Effector memory CD4-positive, alpha-beta T cell (primary cell): ENCODE measurements at places on chromosomes 3 and 15.

DNA sequence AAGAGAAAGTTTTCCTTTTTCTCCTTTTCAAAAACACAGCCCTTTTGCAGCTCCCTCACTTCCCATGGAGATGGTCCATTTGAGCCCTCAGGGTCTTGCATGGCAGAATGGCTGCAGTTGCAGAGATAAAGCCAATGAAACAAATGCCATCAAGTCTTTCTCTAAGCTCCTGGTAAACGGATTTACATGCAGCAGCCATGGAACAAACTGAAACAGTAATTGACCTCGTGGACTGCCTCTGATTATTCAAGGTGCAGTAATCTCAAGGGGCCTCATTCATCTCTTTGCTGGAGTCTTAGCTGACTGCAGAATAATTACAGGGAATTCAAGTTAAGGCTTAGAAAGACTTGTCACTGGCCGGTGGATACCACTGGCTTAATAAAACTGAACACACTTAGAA is 125.1 kb downstream of the SQOR start:
- DNase-seq = no peak

- no peak for DNase-seq
These were observed 721 bp downstream of the MYEF2 start for GRCh38 chr15:48177383-48177765.

- no peak for DNase-seq
These were observed 139.7 kb upstream of the CFAP20DC start for GRCh38 chr3:59189526-59189925.

DNA sequence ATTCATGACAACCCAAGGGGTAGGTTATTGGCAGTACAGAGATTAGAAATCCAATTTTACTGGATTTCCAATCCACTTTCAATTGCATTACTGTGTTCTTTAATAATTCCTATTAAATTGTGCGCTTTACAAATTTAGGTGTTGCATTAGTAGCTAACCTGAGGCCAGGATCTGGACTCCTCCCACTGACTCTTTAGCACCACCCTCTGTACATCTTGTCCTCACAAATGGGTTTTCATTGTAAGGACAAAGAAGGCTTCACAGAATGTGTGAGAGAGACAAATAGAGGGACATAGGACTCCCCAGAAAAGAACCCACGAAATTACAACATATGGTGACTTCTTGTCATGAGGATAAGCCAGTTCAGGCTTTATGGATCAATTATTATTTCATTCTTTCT is 643.1 kb upstream of the NAALADL2 start:
- DNase-seq = no peak

DNA sequence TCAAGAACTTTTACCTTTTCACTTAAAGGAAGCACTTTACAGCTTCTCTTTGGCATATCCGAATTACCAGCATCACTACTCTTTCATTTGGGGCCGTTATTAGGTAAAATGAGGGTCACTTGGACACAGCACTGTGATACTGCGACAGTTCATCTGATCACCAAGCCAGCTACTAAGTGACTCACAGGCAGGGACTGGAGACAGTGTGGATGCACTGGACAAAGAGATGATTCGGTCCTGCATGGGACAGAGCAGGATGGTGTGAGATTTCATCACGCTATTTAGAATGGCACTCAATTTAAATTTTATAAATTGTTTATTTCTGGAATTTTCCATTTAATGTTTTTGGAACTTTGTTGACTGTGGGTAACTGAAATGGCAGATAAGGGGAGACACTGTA is 166.9 kb upstream of the IL12A start:
- no peak for DNase-seq

DNA sequence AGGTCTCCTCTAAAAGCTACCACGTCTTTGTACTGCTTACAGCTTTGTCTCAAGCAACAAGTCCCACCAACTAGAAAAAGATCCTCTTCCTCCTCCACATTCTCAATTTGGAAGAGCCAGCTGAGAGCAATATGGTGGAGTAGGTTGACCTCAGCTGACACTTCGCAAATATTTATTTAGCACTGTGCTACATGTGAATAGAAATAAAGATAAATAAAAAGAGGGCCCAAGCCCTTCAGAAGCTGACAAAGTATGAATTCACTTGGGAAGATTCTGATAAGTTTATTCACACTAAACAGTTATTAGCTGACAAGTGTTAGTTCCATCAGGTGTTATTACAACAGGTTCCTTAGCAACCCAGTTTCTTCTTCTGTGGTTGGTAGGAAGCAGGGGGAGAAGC is 310.3 kb downstream of the GBE1 start:
- DNase-seq = no peak

- DNase-seq = no peak
These were observed 94.1 kb downstream of the CADPS start for GRCh38 chr3:62781121-62781520.

DNA sequence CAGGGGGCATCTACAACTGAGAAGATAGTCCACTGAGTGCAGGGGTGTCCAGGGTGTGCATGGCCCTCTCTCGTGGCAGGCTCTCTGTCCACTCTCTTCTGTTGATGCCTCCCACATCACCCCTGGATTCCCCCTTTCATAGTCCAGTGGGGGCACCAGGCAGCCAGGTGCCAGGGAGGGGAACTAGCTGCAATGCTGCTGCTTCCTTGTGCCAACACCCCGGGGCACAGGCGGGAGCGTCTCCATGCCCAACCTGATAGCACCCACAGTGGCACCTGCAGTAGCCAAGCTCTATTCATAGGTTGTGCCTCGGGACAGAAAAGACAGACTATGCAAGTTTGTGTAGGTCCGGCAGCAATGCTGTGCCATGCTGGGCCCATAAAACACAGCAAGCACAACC is 11.7 kb downstream of the DUOX2 start:
- no peak for DNase-seq

DNA sequence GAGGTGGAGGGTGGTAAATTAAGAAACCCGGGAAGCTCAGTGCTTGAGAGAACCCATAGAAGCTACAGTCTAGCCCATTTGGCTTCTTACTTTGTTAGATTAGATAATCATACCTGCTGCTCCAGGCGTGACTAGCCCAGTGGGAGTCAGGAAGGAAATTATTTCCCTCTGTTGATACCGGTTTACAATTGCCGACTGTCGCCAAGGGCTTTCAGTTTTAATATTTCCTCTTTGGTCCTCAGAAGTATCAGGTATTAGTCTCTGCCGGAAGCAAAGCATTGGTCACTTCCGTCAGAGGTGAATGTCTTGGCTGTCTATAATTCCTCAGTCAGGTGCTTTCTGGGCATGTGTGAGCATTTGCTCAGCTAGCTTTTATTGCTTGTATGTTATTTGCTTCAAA is 75.2 kb downstream of the LPP start:
- DNase-seq = no peak

- no peak for DNase-seq
These were observed 70.7 kb downstream of the CYP19A1 start for GRCh38 chr15:51267703-51268083.

DNA sequence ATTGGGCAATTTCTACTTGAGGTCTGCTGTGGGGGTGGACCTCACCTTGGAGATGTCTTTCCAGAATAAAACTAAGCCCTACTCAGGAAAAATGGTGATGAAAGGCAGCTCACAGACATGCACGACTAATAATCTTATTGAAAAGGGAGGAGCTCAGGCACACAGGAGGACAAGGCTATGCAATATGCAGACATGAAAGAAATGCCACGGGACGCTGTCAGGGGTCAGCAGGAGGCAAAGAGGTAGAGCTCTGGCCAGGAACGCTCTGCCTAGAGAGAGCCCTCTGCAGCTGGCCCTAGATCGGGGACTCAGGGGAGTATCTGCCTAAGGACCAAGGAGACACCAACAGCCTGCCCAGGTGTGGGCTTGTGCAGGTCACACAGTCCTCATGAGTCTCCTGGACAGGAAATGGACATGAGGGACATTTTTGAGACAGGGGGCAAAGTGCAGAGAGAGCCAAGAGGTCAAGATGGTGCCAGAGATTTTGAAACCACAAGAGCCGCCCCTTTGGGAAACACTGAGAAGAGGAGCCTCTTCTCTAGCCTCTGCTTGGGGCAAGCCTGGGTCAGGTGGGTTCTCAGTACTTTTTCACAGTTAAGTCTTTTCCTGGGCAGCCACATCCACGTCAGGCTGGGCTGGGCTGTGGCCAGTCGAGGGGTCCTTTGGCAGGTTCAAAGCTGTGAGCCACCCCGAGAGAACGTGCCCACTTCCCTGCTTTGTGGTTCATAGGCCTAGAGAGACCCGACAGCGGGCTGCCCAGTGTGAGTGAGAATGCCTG is 23.2 kb downstream of the EAF1 start:
- no peak for DNase-seq

- no peak for DNase-seq
These were observed 5.8 kb downstream of the TLE3 start for GRCh38 chr15:70091726-70092463.

DNA sequence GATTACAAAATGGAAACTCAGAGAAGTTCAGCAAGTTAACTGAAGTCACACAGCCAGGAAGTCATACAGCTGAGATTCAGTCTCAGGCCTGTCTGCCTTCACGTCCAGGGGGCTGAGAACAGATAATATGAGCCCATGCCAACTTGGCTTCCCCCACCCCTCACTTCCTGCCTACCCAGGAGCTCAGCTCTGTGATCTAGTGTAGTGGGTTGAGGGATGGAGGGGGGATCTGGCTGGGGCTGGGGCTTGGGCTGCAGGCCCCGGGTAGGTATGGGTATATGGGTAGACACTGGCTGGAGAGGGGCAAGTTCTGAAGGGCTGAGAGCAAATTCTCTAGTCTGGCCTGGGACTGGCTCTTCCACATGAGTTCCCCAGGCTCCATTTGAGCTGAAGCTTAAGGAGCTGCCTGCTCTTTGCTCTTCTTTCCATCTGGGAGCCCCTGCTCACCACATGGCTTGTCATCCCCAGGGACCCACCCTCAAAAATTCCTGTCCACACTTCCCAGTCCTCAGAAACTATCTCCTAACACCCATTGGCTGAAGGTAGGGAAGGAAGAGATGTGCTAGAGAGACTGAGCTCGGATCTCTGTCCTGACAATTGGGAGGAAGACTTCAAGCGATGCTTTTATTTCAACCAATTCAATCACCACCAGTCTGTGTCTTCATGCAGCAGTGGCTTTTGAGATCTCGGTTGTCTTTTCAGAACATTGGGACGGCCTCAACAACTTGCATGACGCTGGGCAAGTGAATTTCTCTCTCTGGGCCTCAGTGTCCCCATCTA is 2.0 kb downstream of the RASGRF1 start:
- no peak for DNase-seq

GRCh38 chr15:90561344-90562244 is 31.9 kb downstream of the CRTC3 start:
- DNase-seq = no peak

DNA sequence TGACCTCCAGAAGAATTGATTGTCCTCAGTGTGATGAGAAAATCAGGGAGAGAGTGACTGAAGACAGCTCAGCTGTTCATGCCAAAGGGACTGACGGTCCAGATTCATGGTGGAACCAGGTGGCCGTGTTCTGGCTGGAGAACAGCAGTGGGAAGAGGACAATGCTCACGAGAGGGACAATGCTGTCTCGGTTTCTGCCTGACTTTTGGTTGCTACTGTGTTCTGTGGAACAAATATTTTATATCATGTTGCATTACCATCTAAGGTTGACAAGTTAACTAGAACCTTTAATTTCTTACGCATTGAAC is 58.0 kb upstream of the ULK4 start:
- DNase-seq = no peak

DNA sequence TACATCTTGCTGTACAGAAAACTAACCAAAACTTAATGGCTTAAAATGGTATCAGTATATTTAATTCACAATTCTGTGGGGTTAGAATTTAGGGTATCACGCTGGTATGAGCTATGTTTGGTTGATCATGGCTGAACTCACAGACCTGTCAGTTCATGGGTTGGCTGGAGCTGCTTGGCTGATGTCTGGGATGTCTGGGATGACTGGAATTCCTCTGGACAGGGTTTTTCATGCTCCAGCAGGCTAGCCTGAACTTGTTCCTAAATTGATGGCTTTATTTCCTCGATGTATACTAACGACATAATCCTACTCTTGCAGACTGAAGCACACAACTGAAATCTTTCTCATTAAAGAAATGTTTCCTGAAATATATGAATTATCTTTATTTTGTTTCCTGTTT is 338.9 kb upstream of the GBE1 start:
- DNase-seq = no peak

DNA sequence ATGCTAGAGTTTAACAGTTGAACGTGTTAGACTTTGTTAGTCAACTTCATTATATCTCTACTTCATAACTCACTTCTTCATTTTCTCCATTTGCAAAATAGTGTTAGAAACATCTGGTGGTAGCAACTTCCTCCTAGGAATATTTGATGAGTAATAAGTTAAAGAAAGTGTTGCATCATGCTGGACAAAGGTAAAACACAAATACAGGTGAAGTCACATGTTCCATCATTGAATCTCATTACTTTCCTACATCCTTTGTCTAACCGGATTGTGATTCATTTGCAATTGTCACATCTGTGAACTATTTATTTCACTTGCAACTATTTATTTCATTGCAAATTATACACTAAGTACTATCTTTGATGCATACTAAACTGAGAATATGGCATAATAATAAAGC is 186.5 kb downstream of the TUSC7 start:
- no peak for DNase-seq

DNA sequence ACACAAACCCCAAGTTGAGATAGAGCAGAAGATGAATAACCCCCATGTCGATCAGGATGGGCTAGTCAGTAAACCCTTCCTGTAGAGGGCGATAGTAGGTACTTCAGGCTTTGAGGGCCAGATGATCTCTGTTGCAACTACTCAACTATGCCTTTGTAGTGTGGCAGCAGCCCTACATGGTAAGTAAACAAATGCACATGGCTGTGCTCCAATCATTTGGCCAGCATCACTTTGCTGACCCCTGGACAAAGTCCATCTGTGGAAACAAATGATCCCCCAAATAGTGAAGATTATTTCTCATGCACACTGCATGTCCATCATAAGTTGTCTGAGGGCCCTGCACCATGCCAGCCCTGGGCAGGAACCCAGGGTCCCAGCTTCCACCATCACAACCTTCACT is 402.2 kb upstream of the PROK2 start:
- no peak for DNase-seq

DNA sequence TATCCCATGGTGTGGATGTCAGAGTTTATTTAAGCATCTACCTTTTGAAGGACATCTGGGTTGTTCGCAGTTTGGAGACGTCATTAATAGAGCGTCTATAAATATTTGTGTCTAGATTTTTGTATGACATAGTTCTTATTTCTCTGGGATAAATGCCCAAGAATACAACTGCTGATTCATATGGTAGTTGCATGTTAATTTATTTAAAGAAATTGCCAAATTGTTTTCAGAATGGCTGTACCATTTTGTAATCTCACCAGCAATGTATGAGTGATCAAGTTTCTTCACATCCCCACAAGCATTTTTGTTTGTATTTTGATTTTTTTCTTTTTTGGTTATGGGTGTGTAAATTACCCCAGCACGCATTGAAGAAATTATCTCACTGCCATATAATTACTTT is 656.9 kb downstream of the NTRK3 start:
- no peak for DNase-seq
